ENCODE measurements at places on chromosomes 6 and 20.

DNA sequence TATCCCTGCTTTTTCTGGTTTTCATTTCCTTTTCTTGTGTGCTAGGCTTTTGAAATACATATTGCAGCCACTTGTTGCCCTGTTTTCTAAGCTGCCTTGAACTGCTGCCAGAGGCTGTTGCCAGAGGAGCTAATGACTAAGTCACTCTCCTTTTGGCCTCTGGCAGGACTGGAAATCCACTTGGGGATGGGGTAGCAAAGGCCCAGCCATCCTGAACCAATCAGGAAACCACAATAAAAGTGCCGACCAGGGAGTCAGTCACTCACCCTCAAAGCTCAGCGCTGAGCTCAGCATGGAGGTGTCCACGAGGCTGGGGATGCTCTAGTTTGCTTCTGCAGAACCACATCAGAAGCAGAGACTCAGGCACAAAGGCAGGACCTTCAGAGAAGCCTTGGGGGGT lies 813.0 kb downstream of the DHX35 start:
- DNase-seq = peak; percentile 73

GRCh38 chr6:30875244-30876038 lies 8.9 kb upstream of the DDR1 start:
- no peak for DNase-seq

DNA sequence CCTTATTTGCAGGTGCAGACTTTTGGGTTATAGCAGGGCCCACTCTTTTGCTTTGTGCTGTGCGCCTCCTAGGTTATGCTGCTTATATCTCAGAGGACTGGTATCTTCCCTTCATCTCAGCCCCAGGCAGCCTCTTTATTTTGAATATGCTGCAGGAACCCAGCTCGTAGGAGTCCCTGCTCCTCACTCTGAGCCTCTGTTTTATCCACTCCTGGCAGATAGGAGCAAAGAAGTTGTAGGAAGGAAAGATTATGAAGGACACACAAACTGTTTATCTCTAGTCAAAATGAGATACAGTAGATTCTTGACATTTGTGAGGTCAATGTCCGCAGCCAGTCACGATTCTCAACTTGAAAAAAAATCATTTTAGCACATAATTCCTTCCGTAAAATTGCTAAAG lies 15.6 kb downstream of the L3MBTL3 start:
- DNase-seq = no peak

DNA sequence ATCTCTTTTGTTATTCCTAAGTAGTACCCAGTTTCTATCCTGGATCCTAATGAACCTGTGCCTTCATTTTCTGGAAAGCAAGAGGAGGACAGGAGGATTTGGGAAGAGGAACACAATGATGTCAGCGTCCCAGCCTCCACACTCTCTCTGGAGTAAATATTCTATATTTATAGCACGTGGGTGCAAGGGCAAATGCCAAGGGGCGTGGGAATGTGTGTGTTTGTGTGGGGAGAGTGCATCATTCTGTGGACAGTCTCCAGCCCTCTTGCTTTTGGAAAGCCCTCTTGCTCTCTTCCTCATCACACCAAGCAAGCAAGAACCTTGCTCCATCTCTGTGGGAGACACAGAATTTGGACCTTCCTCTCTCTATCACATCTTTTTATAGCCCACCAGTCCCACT lies 103.2 kb upstream of the EMILIN3 start:
- no peak for DNase-seq

DNA sequence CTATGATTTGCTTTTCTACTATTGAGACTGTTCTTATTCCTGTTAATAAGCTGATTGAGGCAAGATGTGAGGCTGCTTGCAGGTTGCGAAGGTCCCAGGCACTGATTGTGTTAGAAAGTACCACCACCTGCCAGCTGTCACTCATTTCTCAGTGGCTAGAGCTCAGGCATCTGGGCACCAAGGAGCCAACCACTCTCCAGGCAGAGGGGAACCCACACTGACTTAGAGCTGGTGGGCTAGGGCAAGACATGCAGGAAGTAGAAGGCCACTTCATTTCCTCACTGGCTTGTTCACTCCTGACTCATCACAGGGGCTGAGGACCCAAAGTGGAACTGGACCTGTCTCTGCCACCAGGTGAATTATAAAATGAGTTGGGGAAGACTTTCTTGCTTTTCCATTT lies 7.8 kb upstream of the DLL1 start:
- no peak for DNase-seq

DNA sequence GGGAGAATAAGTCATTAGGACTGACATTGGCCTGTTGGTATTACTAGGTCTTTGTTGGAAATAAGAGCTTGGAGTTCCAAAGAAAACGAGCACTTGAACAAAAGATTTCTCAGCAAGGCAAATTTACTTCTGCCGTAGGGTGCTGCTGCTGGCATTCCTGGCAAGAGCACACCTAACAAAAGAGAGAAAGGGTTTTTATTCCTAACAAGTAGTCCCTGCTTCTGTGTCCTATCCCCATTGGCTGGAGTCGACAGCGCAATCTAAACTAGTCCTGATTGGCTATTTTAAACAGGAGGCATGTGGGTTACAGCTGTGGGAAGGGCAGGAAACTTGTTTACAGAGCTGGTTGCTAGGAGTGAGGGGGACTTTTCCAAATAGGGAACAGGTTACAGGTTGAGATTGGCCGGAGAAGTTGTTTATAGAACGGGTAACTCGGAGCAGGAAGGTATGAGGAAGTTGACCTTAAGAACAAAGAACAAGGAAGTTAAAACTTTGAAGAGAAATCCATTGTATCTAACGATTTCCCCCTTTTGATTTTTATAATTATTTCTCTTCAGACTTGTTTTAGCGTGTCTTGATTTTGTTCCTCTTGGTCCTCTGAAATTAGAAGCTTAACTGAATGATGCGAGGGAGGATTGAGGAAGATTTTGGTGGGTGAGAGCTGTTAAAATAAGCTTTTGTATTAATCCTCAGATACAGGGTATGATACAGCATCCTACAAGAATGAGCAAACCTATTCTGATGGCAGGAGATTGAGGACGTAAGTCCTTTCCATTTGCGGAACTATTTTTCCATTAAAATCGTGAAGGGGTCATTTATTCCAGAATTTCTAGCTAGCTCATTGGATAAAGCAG lies 3.4 kb upstream of the ZNFX1 start:
- DNase-seq = peak; percentile 16

DNA sequence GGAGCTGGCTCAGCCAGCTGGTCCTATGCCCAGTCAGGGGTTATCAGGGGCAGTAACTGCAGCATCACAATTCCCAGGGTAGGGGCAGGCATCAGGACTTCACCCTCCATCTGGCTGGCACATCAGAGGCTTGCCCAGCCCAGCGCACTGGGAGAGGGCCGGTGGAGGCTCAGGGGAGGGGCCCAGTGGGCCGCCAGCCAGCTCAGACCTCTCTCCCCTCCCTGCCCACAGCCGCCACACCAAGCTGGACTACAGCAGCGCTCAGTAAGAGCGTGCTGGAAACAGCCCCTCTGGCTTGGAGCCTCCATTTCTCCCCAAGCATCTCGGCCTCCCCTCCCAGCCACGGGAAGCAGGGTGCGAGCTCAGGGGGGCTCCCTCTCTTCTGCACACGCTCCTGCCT lies 22.0 kb downstream of the ADA start:
- DNase-seq = no peak

- no peak for DNase-seq
Observed at GRCh38 chr20:5570452-5570851, 179.7 kb upstream of the SHLD1 start.

GRCh38 chr6:83908813-83909212 lies 49.3 kb downstream of the CYB5R4 start:
- no peak for DNase-seq

DNA sequence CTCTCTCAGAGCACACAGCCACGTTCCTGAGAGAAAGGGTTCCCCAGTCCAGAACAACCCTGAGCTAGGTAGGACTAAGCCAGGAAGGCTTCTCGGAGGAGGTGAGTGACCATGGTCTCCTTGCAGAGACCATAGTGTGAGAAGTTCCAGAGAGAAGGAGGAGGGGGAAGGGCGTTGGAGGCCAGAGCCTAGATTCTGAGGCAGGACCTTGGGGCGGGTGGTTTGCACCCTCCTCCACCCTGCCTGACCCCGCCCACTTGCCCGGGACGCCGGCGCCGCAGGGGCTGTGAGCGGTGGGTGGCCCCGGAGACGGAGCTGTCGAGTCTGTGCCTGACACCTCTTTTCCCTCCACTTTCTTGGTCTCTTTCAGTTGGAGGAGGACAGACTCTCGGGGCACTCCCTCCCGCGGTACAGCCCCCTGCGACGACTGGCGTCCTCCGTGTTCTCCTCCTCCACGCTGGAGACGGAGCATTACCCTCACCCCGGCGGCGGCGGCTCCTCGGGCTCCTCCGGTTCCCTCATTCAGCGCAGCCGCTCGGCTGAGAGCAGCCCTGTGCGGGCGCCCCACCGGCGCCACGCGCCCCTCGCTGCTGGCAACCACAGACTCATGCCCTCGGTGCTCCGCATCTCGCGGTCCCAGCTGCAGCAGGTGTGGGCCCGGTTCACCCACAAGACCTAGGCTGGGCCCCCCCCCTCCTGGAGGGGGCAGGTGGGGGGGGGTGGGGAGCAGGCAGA lies 26.2 kb downstream of the TTBK1 start:
- peak; percentile 62 for DNase-seq

GRCh38 chr6:16148498-16148897 lies 19.6 kb downstream of the MYLIP start:
- DNase-seq = no peak

DNA sequence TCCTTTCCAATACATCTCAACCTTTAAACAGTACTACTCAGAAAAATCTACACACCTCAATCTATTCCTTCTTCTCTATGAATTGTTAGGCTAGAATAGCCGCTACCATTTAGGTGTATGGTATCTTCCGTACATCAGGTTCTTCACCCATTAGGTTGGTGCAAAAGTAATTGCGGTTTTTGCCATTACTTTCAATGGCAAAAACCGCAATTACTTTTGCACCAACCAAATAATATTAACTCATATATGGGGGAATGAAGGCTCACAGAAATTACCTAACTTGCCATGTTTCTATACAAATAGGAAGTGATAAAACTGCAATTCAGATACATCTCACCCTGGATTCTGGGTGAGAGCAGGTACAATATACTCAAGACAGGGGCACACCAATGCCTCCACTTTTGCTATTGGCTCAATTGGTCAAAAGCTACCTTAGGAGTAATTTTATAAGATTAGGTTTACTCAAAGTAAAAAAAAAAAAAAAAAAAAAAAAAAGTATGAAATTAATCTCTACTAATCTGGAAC lies 37.7 kb upstream of the ARHGAP18 start:
- DNase-seq = no peak

- DNase-seq = no peak
Observed at GRCh38 chr20:63868264-63868663, 3.2 kb downstream of the TPD52L2 start.

DNA sequence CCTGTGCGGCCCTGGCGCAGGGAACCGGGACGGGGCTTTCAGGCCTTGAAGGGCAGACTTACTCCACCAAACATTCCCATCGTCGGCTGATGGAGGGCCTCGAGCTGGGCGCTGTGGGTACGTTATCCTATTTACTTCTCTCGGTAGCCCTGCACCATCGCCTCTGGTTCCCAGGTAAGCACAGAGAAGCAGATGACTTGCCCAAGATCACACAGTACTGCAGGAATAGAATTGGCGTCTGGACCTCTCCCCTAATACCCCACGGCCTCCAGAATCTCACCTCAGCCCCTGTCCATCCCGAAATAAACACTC lies 46.4 kb downstream of the PDYN start:
- DNase-seq = no peak

DNA sequence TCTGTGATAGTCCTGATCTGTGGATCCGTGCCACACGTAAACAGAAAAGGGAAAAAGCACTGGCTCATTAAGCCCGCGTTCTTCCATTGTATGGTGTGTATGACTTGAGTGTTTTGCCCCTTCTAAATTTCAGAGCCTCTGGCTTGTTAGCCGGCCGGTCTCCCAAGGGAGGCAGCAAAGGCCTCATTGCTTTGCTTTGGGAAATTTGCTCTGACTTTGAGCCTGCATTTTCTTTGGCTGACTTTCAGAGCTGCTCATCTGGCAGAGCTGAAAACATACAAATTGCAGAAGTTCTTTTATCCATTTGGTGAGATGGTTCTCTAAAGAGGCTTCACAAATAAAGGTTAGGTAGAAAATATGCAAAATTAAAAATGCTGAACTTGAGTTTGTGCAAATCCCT lies 123.0 kb downstream of the UTRN start:
- no peak for DNase-seq

GRCh38 chr20:38724626-38725147 lies 401 bp downstream of the SLC32A1 start:
- DNase-seq = no peak

GRCh38 chr6:111949546-111949945 lies 76.3 kb upstream of the FYN start:
- no peak for DNase-seq

DNA sequence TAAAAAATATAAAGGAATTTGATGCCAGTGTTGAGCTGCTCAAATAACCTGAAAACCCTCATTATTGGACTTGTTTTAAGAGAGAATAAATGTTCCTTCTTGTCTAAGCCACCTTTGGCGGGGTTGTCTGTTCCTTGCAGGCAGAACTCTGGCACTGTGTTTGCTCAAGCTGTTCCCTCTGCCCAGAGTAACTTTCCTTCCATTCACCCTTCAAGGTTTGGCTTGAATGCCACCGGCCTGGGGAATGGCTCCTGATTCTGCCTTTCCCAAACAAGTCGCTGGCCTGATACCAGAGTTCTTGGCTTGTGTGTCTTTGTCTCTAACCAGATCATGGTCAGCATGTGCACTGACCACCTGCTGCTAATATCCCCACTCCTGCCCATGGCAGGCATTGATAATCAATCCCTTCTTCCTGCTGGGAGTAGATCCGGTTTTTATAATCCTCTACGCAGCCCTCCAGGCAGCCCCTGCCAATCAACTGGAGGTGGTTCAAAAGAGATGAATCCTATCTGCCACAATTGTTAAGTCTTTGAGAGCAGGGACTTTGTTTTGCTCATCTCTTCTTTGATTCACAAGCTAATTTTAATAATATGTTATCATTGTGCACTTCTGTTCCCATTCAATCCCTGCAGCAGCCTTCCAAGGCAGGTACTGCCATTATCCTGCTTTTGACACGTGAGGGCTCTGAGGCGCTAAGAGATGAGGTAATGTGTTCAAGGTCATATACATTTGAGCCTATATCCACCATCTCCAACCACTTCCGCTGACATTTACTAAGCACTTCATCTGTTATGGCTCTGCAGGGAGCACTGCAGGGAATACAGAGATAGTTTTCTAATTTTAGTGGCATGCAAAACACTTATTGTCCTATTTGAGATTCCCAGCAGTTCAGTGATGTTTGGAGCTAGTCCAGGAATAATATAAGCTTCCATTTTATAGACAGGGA lies 3.1 kb upstream of the CCM2L start:
- peak; percentile 32 for DNase-seq
